Lower lobe of right lung (tissue), 2 donors: ENCODE measurements at places on chromosomes 7 and 10. TPM values are rescaled to one million over a fixed set of nuclear protein-coding genes. Genes with fewer than 3 reads are reported as not detected.

DNA sequence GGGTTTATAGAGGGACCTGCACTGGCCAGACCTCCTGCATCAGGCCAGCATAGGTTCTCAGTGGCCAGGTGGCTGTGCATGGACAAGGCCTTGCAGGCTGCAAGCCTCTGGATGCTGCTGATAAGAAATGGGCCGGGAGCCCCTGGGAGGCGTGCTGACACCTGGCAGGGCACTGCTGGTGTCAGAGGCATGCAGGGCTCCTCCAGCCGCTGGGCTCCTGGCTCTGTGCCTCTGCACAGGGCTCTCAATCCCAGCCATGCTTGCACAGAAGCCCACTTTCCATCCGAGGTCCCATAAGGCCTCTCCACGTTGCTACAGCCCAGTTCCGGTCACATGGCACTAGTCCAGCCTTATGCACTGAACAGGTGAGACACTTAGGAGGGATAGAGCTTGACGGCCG is 27.3 kb downstream of the ANTXRL start:
- DNase-seq = no peak
- no peaks in the 10 kb centered on the region for H3K27me3 ChIP-seq
- H3K4me1 ChIP-seq = no peaks in the 10 kb centered on the region
- H3K36me3 ChIP-seq = no peaks in the 10 kb centered on the region

GRCh38 chr7:141231018-141231792 is 157.3 kb downstream of the TMEM178B start:
- H3K27ac ChIP-seq = no peak overlapping the region
- H3K36me3 ChIP-seq = no peaks in the 10 kb centered on the region
- no peaks in the 10 kb centered on the region for H3K4me1 ChIP-seq
- H3K4me3 ChIP-seq = no peak overlapping the region
- H3K27me3 ChIP-seq = no peaks in the 10 kb centered on the region
- DNase-seq = no peak

GRCh38 chr10:11068861-11069633 is 51.4 kb downstream of the CELF2 start:
- no peak overlapping the region for H3K4me3 ChIP-seq
- H3K36me3 ChIP-seq = no peaks in the 10 kb centered on the region
- DNase-seq = no peak
- H3K27ac ChIP-seq = no peak overlapping the region
- H3K27me3 ChIP-seq = no peaks in the 10 kb centered on the region

DNA sequence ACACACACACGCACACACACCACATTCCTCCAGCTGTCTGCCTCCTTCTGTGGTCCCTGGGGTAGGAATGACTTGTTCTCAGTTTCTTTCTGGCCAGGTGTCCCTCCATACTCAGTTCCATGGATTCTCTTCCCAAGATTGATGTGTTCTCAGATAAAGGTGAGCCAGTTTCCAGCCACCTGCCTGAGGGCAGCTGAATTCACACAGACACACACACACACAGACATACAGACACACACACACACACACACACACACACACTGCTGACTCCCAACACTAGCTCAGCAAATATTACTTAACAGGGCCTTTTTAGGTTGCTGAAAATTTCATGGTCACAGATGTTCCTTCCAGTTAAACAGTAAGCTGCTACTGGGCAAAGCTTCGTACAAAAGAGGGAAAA is 45.4 kb upstream of the GDF10 start:
- peaks cover 4% of the 10 kb centered on the region for H3K27me3 ChIP-seq
- H3K4me1 ChIP-seq = no peaks in the 10 kb centered on the region
- H3K4me3 ChIP-seq = no peak overlapping the region
- no peak for DNase-seq
- no peaks in the 10 kb centered on the region for H3K36me3 ChIP-seq
- H3K27ac ChIP-seq = no peak overlapping the region

DNA sequence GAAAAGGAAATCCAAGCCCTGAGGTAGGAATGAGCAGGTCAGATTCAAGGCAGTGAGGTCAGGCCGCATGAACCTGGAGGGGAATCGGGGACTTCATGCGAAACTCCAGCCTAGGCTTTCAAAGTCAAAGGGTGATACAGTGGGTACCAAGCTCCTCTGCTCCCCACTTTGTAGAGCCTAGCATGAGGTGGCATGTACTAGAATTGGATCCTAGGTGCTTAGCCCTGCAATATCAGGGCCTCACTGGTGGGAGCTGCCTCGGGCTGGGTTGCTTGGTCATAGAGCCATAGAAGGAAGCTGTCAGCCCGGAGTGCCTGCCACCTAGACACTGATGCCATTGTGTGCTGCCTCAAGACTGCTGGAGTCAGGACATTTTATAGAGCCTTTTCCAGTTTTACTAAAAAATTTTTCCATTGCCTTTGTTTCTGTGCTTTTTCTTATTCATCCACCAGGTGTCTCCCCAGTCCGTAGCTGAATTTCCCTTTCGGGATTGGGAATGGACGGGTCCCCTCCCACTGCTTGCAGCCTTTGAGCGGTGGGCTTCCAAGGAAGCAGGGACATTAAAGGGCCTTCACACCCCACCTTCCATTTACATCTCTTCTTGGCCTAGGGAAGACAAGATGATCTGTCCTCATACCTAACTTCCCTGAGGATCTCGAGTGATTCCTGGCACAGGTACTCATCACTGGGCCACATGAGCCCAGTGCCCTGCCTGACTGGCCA is 5.5 kb upstream of the LZTS2 start:
- H3K36me3 ChIP-seq = peaks cover 41% of the 10 kb centered on the region
- no peak overlapping the region for H3K27ac ChIP-seq
- no peaks in the 10 kb centered on the region for H3K27me3 ChIP-seq
- DNase-seq = no peak

GRCh38 chr10:132213917-132214316 is 27.2 kb downstream of the DPYSL4 start:
- H3K4me1 ChIP-seq = no peaks in the 10 kb centered on the region
- H3K27ac ChIP-seq = no peak overlapping the region
- no peak for DNase-seq
- no peak overlapping the region for H3K4me3 ChIP-seq

DNA sequence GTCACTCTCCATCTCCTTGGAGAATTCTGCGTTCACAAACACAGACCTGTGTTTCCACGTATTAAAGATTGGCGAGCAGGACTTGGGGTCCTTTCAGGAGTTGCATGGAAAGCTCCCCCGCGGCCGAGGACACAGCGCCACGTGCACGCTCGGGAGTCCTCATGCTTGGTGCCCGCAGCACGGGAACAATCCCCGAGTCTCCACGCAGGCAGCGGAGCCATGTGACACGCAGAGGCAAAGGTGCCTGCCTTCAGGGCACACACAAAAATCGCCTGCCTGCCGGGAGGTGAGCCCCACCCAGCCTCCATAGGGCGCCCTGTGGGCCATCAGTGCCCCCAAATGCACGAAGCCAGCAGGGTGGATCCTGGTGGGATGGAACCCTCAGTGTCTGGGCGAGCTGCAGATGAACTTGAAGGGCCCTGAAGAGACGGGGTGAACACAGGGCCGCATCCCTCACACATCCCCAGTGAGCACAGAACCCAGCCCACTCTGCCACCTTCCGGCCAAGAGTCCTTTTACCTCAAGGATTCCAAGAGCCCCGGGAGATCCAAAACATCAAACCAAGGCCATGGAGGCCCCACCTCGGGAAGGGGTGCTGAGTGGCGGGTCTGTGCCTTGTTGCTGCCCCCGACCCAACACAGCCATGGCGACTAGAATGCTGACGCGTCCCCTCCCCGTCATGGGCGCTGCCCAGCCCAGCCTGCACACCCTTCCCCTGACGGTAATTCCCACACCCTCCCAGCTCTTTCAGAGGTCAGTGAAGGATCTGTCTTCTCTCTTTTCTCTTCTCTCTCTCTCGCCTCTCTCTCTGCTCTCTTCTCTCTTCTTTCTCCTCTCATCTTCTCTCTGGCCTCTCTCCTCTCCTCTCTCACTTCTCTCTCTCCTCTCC is 55.9 kb downstream of the CFAP46 start:
- peaks cover 17% of the 10 kb centered on the region for H3K27me3 ChIP-seq
- H3K4me3 ChIP-seq = no peak overlapping the region
- no peaks in the 10 kb centered on the region for H3K4me1 ChIP-seq
- peak; percentile 42 for DNase-seq
- H3K27ac ChIP-seq = no peak overlapping the region

GRCh38 chr7:88826222-88826621 is 30.7 kb upstream of the TEX47 start:
- no peak overlapping the region for H3K4me3 ChIP-seq
- H3K27me3 ChIP-seq = no peaks in the 10 kb centered on the region
- H3K27ac ChIP-seq = no peak overlapping the region
- no peaks in the 10 kb centered on the region for H3K4me1 ChIP-seq

GRCh38 chr7:148540041-148540738 is 50.4 kb upstream of the C7orf33 start:
- no peak for DNase-seq
- no peaks in the 10 kb centered on the region for H3K36me3 ChIP-seq
- H3K27me3 ChIP-seq = no peaks in the 10 kb centered on the region
- no peaks in the 10 kb centered on the region for H3K4me1 ChIP-seq

- no peak overlapping the region for H3K27ac ChIP-seq
- H3K4me1 ChIP-seq = no peaks in the 10 kb centered on the region
- H3K4me3 ChIP-seq = no peak overlapping the region
Observed at GRCh38 chr10:48247680-48248079, 26.8 kb downstream of the FRMPD2 start.

GRCh38 chr10:89213191-89213808 is 6.2 kb upstream of the CH25H start:
- DNase-seq = no peak
- peaks cover 8% of the 10 kb centered on the region for H3K36me3 ChIP-seq
- no peak overlapping the region for H3K27ac ChIP-seq
- H3K4me3 ChIP-seq = no peak overlapping the region
- peaks cover 2% of the 10 kb centered on the region for H3K27me3 ChIP-seq

DNA sequence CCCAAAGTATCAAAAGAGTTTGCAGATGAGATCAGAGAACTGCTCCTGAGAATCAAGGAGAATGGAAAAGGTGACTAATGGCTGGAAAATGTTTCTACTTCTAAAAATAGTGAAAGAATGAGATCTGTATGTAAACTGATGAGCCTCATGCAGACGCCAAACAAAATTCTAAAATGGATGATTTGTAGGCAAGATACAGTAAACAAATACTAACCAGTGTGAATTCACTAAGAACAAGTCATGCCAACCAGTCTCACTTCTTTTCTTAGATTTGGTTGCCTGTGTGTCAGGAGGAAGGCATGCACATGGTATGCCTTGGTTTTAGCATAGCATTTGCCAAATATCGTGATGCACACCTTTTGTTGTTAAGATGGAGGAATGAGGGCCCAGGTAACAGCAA is 94.9 kb upstream of the PIK3CG start:
- H3K27ac ChIP-seq = no peak overlapping the region
- H3K27me3 ChIP-seq = no peaks in the 10 kb centered on the region
- DNase-seq = no peak
- H3K36me3 ChIP-seq = no peaks in the 10 kb centered on the region
- H3K4me1 ChIP-seq = peaks cover 12% of the 10 kb centered on the region
- H3K4me3 ChIP-seq = no peak overlapping the region

GRCh38 chr10:127889605-127890195 is 3.0 kb downstream of the CLRN3 start:
- H3K4me1 ChIP-seq = no peaks in the 10 kb centered on the region
- H3K36me3 ChIP-seq = no peaks in the 10 kb centered on the region
- H3K27me3 ChIP-seq = no peaks in the 10 kb centered on the region
- no peak for DNase-seq

GRCh38 chr7:83732305-83732704 is 83.4 kb upstream of the SEMA3E start:
- no peaks in the 10 kb centered on the region for H3K27me3 ChIP-seq
- H3K4me3 ChIP-seq = no peak overlapping the region
- H3K27ac ChIP-seq = no peak overlapping the region
- H3K36me3 ChIP-seq = no peaks in the 10 kb centered on the region
- DNase-seq = no peak
- H3K4me1 ChIP-seq = no peaks in the 10 kb centered on the region

DNA sequence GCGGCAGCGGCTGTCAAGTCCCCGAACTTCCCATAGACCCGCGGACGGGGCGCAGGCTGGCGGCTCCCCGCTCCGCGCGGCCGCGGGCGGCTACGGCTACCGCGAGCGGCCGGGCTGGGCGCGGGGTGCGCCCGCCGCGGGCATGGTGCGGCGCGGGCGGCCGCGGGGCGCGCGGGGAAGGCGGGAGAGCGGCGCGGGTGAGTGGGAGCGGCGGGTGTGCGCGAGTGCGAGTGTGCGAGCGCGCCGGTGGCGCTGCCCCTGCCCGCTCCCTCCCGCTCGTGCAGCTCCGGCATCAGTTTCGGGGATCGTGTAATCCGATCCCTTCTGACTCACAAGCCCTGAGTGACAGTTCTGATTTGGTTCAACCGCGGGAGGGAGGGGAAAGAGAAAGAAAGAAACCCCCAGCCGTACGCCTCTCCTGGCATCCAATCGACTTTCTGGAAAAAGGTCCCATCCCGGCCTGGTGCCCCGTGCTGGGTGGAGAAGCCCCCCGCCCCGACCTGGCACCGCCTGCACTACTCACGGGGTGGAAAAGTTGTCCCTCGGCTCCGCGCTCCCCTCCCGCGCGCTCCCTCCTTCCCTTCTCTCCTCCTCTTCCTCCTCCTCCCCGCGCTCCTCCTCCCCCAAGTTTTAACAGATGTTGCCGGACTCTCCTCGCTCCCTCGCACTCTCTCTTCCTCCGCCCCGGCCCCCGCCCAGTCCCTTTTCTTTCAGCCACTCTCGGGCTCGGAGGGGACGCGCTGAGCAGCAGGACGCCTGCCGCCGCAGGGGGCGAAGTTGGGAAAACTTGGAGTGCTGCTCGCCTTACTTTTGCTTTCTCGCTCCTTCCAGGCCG is at the start of gene GLI3:
GLI3 (minus strand) TSS at position 234 of the 835 bp plus-strand sequence. CDS start 13,956 bp downstream, outside the sequence.
- peak within 1 kb of the TSS; percentile 77 for H3K27ac ChIP-seq
- peaks cover 19% of the 10 kb centered on the region for H3K4me1 ChIP-seq
- peak within 1 kb of the TSS; percentile 81 for H3K4me3 ChIP-seq
- peak; percentile 74 for DNase-seq

GRCh38 chr10:111072232-111072631 is 4.6 kb upstream of the ADRA2A start:
- no peak overlapping the region for H3K4me3 ChIP-seq
- H3K27me3 ChIP-seq = peaks cover 46% of the 10 kb centered on the region
- H3K27ac ChIP-seq = no peak overlapping the region
- DNase-seq = no peak
- H3K4me1 ChIP-seq = peaks cover 15% of the 10 kb centered on the region
- H3K36me3 ChIP-seq = no peaks in the 10 kb centered on the region

DNA sequence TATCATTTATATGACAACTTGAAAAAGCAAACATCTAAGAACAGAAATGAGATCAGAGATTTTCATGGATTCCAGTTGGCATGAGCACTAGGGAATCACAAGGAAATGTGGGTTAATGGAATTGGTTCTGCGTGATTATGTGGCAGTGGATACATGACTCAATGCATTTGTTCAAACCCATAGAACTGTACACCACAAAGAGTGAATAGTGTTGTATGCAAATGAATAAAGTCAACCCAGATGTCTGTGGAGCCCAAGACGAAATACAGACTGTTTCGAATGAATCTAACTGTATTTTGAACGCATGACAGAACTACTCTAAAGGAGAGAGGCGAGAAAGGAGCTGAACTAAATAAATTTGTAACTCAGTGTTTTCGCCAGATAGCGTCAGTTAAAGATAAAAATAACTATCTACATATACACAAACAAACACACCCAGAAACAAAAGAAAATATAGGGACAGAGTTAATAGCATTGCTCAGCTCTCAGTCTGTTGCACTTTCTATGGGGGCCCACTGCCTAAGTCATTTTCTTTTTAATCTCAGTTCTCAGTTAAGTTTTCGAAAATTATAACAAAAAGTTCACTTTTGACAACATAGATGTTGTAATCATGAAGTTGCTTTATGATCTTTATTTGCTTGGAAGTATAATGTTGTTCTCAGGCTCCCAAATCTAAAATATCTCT is 636.7 kb upstream of the SEMA3D start:
- DNase-seq = no peak
- no peaks in the 10 kb centered on the region for H3K4me1 ChIP-seq
- H3K36me3 ChIP-seq = no peaks in the 10 kb centered on the region
- no peak overlapping the region for H3K4me3 ChIP-seq
- no peak overlapping the region for H3K27ac ChIP-seq

RAB11FIP2 gene
- 31.0 TPM for total RNA-seq

SNX10 gene
- 85.1 TPM for total RNA-seq

NEBL gene
- total RNA-seq = 96.4 TPM

OPALIN gene
- not detected for total RNA-seq

CRHR2 gene
- not detected for total RNA-seq
